ENCODE measurements at places on chromosomes 6 and 20.
A peak's percentile ranks its signal among the peaks of the same experiment; 100 is the strongest.

- no peak for DNase-seq
Observed at GRCh38 chr20:55200317-55200716, 724.9 kb downstream of the DOK5 start.

- peak; percentile 8 for DNase-seq
Observed at GRCh38 chr6:97925504-97925903, 642.5 kb upstream of the MMS22L start.

- DNase-seq = no peak
Observed at GRCh38 chr20:9441948-9442347, 72.4 kb upstream of the LAMP5 start.

- peak; percentile 44 for DNase-seq
Observed at GRCh38 chr6:166005401-166005943, 162.2 kb downstream of the TBXT start.
